Activated CD8-positive, alpha-beta memory T cell treated with anti-CD3 and anti-CD28 coated beads for 48 hours (primary cell): ENCODE measurements at places on chromosomes 1 and 21.

DNA sequence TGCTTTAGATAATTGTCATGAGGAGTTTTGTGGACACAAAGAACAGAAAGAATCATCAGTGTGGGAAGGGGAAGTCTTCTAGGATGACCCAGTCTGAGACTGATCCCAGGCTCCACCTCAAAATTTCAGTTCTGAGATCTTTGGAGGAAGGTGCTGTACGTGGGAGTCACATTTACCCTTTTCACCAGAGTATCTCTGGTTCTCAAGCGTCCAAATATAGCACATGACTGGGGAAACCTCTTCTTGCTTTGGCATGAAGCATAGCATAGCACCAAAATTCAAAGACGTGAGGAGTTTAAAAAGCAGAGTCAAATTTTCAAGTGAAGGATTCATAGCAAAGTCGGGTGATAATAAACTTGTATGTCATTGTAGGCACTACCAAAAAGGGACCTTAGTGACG lies 96.5 kb downstream of the LRRC53 start:
- no peak for DNase-seq

DNA sequence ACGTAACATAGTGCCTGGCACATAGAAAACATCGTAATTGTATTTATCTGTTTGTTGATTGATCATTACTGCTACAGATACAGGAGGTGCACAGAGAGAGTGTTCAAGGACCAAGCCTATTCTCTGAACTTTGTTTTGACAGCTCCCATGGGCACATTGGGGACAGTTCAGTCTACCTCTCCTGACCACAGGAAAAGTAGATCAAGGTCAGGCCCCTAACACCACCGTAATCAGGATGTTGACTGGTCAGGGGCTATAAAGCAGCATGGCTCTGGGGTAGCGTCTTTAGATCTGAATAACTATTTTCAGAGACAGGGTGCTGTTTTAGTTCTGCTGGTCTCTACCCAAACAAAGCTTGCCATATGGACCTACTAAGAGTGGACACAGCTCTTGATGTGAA lies 223.1 kb upstream of the IRF2BP2 start:
- DNase-seq, result no peak

GRCh38 chr1:109611308-109611990 lies 8.0 kb downstream of the GNAT2 start:
- DNase-seq, result no peak

DNA sequence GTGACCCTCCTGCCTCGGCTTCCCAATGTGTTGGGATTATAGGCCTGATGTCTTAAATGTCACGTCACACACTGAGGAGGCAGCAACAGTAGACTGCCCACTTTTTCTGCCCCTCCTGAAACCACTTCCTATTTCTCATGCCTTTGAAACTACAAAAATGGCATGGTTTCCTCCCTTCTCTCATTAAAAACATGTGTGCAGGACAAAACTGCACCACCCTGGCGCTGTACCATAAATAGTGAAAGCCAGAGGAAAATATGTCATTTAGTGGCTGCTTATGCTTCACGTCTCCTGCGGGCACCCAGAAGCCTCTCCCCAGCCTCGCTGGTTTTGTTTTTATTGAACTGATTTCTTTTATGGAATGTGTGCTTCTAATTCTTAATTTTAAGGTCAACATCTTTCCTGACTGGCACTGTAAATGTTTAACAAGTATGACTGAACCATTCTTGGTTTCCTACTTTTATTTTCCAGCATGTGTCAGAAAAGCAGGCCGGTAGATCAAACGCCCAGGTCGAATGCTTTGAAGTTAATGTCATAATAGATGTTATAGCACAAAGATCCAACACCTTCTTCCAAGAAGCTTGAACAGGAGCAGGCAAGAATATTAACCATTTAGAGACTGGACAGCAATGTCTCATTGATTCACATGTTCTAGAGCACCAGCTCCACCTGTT lies 59.6 kb upstream of the C1orf87 start:
- no peak for DNase-seq

DNA sequence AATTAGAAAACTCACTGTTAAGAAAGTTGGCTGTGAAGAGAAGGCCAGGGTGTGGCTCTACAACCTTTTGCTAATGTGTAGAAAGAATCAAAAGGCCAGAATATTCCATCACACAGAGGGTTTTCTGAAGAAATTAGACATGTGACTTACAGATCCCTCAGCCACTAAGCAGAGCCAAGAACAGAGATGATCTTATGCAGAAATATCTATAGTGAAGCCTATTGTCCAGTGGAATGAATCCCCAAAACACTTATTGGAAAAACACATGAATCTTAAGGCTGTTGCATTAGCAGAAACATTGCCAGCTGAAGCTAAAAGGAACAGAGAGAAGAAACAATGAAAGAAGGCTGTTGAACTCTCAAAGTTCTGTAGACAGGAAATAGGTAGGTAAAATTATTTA lies 979.2 kb downstream of the MRPL39 start:
- DNase-seq, result no peak

- DNase-seq, result no peak
These were observed 4.9 kb downstream of the TNFRSF25 start for GRCh38 chr1:6461051-6461530.
